ENCODE measurements at places on chromosomes 3 and 15. TPM values are rescaled to one million over a fixed set of nuclear protein-coding genes. Genes with fewer than 3 reads are reported as not detected.

The HHATL gene
- not detected for total RNA-seq

The CLASP2 gene
- 45.5 TPM for total RNA-seq

The IQCH gene
- total RNA-seq, result 1.8 TPM

The HESX1 gene
- 0.79 TPM for total RNA-seq

The CCR9 gene
- not detected for total RNA-seq

The AGTR1 gene
- not detected for total RNA-seq

The SEMA3F gene
- 0.25 TPM for total RNA-seq

The MLH1 gene
- total RNA-seq, result 89.0 TPM

All from activated CD4-positive, alpha-beta T cell treated with anti-CD3 and anti-CD28 coated beads for 36 hours (primary cell).